Putamen (tissue), 1 donor: ENCODE measurements at places on chromosomes 2 and 18.

DNA sequence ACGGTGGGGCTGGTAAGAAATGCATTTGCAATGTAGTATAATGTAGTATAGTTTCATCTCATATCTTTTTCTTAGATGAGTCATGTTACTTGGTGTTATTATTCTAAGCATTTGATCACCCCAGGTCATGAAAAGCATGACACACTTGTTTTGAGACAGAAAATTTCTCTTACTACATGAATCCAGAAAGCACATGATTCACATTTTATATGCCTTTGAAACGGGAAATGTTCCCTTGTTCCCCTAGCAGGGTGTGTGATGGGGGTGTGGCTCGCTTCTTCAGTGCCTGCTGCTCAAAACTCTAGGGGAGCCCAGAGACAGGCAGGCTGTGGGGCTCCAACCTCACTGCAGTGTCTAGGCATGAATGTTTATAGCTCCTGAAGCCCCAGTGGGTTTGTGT is 116.0 kb upstream of the RAB27B start:
- no peak for DNase-seq

- DNase-seq, result no peak
These were observed 13.6 kb downstream of the ASAP2 start for GRCh38 chr2:9220201-9220600.

- no peak for DNase-seq
These were observed 211.0 kb downstream of the CTNNA2 start for GRCh38 chr2:79723830-79724229.

DNA sequence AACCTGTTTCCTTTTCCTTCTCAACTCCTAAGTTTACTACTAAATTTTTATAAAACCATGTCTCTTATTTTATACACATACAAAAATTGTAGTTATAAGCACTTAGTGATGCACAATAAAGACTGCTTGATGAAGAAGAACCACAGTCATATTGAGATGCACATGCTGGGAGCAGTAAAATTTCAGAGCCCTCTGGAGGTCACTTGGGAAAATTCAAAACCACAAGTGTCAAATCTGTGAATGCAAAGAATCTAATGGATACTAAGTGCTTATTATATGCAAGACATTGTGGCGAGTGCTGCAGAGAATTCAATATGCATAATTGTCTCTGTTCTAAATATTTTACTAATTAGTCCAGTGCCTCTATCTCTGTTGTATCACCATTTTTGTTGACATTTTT is 180.5 kb downstream of the VWC2L start:
- no peak for DNase-seq

- DNase-seq, result no peak
These were observed 131.2 kb upstream of the CCDC195 start for GRCh38 chr2:224847381-224847780.

DNA sequence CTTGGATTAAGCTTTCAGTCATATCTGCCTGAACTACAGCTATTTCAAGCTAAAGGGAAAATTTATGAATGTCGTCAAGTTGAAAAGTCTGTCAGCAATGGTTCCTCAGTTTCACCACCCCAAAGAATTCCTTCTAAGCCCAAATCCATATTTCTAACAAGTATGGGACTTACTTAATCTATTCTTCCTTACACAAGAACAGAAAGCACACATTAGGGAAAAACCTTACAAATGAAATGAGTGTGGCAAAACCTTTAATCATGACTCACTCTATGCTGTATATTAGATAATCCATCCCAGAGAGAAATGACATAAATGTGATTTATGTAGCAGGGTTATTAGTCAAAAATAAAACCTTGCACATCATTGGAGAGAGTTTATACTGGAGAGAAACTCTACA is 78.9 kb downstream of the RAB31 start:
- no peak for DNase-seq

- no peak for DNase-seq
These were observed 50.0 kb upstream of the ACYP2 start for GRCh38 chr2:54065411-54065810.

DNA sequence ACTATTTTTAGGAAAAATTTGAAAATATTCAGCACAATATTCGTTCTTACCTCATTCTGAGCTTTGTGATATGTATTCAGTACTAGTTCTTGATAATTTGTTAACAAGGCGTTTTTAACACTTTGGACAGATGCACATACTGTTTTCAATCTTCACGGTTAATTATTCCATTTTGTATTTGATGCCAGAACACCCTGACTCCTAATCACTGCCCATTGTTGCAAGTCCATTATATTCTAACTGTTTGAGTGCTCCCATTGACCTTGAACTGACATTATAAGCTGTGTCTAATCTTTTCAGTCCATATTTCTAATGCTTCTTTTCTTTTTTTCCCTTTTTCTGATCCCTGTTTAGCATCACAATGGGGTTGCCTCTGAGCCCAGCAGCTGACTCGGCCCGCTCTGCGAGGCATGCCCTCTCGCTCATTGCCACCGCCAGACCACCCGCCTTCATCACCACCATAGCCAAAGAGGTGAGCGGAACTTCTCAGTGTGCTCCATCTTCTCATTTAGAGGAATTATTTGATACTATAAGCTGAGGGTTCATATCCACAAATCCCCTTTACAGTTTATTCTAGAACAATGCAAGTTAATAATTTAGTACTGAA is 211.3 kb upstream of the BOD1L2 start:
- DNase-seq, result no peak

- peak; percentile 55 for DNase-seq
These were observed 37.4 kb upstream of the RAPGEF4 start for GRCh38 chr2:172698041-172698863.

DNA sequence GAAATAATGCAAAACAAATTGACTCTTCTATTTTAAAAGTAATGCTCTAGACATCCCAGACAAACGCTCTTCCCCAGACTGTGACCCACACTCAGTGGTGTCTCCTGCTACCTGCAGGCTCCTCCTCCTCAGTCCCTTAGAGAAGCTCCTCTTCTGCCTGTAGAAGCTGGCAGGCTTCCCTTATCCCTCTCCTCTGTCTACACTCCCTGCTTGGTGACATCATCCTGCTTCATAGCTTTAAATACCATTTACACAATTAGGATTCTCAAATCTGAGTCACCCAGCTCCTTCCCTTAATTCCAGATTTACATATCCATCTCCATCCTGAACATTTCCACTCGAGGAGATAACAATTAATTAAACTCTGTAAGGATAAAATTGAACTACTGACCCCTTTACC is 167.9 kb downstream of the FBXO15 start:
- DNase-seq, result peak; percentile 69

GRCh38 chr18:75127143-75128021 is 81.6 kb downstream of the PTGR3 start:
- DNase-seq, result no peak

DNA sequence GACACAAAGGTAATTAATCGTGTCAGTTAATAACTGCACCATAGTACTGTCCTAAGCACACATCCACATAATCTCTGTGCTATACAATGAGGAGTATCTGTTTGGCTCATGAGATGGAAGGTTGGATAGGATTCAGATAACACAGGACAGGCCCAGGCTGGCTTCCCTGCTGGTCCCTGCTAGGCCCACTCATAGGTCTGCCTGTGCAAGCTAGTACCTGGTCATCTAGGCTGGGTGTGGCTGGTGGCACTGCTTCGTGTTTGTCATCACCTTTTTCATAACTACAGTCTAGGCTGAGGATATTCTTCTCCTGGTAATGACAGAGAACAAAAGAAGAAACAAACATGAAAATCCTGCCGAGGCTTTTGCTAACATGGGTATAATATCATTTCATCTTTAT is 392.8 kb downstream of the TRIB2 start:
- DNase-seq, result no peak

- no peak for DNase-seq
These were observed 25.4 kb upstream of the ST3GAL5 start for GRCh38 chr2:85913884-85914881.

- DNase-seq, result peak; percentile 6
These were observed 23.3 kb upstream of the ROCK1 start for GRCh38 chr18:21134895-21135294.

DNA sequence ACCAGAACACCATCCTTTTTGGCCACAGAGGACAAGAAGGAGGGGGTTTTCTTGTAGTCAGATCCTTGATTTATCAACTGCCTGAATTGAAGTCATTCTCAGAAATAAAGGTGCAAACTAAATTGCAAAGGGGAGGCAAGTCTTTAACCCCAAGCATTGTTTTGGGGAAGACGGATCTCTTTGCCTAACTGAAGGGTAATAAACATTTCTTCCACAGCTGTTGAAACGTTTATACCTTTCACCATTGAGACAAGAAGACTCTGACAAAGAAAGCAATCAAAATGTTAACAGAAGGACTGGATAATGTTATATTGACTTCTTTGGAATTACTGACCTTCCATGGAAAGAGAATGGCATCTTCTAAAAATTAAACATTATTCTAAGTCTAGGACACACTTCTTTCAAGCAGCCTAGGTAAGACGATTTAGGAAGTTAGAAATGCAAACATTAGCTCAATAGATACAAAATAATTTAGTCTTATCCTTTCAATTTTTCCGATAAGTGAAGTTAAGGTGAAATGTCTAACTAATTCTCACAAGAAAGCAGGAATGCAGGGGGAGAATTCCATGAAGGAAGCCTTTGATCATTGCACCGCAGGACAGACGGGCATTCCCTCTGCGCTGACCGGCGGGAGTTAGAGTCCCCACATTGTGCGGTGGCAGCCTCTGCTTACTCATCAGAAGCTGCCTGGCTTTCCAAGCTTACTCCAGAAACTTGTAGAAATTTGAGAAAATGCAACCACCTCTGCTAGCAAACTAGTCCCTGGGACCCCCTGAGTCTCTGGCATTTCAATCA is 69.4 kb upstream of the COPS8 start:
- DNase-seq, result no peak

DNA sequence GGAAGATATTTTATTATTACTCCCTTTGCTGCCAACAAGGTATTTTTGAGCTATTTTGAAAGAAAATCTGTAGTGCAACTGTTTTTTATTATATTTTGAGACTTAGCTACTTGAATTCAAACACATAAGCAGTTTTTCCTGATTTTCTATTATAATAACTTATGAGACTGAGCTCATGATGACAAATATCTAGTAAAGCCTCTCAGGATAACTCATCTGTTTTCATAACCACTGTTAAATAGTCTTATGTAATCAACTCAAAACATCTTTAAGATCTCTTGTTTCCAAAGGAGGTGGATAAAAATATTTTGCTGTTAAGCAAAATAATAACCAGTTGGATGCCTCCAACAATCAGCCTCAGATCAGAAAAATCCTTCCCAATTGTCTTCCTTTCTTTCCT is 21.9 kb upstream of the PPP1CB start:
- no peak for DNase-seq

- no peak for DNase-seq
These were observed 398 bp downstream of the INPP5D start for GRCh38 chr2:233060501-233060979.

GRCh38 chr18:63207835-63208234 is 111.7 kb downstream of the BCL2 start:
- no peak for DNase-seq

GRCh38 chr2:168037778-168038177 is 209.6 kb downstream of the STK39 start:
- no peak for DNase-seq

- DNase-seq, result no peak
These were observed 19.2 kb upstream of the GNAL start for GRCh38 chr18:11669948-11670275.

GRCh38 chr2:187497858-187498463 is 49.9 kb upstream of the CALCRL start:
- DNase-seq, result no peak

DNA sequence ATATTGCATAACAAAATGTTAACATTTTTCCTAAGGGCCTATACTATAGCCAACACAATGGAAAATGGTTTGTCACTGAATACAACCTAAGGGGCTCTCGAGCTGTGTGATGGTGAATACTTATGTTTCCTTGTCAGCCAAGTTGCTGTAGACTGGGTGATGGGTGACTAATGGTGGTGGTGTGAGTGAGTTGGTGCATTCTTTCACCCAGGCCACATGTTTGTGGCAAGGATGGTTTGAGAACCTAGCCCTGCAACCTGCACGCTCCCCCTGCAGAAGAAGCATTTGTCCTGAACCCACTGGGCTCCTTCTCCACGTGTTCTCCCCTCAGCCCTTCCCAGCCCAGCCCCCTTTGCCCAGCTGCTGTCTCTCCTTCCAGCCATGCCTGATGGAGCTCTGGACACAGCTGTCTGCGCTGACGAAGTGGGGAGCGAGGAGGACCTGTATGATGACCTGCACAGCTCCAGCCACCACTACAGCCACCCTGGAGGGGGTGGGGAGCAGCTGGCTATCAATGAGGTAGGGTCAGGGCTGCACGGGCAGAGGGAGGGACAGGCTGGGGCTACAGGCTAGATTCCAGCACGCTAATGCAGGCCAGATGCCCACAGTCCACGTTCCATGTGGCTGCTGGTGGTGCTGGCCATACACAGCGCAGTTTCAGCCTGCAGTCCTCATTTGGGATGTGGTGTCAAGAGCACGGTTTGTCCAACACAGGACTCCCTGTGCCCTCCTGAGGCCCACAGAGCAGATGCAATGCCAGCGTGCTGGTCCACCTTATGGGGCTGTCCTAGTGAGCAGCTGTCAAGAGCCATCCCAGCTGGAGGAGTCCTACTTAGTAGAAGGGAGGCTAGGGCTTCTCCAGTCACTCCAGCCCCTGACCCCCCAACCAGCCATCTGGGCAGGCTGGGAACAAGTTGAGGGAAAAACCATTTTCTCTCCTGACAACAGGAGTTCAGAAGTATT is 65.4 kb downstream of the FAM168B start:
- no peak for DNase-seq

GRCh38 chr2:167005096-167005495 is 116.8 kb downstream of the XIRP2 start:
- no peak for DNase-seq
